ENCODE measurements at places on chromosomes 11 and 22.

- DNase-seq: no peak
Observed at GRCh38 chr11:100152766-100153165, 534.3 kb upstream of the ARHGAP42 start.

GRCh38 chr22:19773470-19774040, 13.0 kb downstream of the TBX1 start:
- no peak for DNase-seq

DNA sequence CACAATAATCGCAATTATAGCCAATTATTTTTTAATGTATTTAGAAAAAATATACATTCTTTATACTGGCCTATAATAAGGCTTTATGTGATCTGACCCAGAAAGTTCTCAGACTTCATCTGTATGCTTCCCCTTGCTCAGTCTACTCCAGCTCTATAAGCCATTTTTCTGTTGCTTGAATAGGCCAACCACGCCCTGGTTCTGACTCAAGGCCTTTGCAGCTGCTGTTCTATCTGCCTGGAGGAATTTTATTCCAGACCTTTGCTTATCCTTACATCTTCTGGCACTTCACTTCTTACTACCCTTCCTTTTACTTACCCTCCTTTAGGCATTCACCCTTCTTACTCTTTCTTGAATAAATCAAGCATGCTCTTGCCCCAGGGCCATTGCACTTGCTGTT, 54.9 kb upstream of the PDE3B start:
- DNase-seq: no peak

- no peak for DNase-seq
Observed at GRCh38 chr11:73321604-73322381, 13.7 kb downstream of the ARHGEF17 start.

DNA sequence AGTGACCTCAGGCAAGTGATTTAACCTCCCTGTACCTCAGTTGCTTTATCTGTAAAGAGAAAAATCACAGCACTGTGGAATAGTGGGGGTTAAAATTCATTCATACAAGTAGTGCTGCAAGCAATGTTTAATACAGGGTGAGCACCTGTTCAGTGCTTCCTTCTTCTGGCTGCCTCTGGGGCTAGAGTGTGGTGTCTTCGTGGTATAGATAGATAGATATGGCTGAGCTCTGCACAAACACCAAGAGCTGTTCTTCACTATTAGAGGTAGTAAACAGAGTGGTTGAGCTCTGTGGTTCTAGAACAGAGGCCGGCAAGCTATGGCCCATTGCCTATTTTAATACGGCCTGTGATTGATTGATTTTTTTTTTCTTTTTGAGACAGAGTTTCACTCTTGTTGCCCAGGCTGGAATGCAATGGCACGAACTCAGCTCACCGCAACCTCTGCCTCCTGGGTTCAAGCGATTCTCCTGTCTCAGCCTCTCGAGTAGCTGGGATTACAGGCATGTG, 32.9 kb downstream of the LIMK2 start:
- no peak for DNase-seq

DNA sequence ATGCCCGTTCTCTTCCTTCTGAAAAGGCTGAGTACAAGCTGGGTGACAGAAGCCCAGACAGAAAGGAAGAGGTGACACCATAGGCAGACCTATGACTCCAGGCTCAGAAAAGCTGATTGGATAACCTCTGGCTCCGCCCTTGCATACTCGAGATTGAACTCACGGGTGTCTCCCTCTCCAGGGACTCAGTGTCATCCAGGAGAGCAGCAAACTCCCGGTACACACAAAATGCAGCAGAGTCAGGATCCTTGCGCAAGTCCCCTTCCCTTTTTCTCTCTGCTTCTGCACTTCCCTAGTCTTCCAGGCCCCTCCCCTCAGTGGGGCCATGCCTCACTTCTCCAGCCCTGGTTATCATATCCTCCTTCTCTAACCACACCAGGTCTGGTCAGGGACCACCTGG, 9.8 kb downstream of the SCN4B start:
- DNase-seq: no peak

GRCh38 chr22:39230261-39231196, 14.3 kb downstream of the PDGFB start:
- no peak for DNase-seq

- DNase-seq: peak; percentile 84
Observed at GRCh38 chr11:31968461-31969358, 122.2 kb upstream of the RCN1 start.

- DNase-seq: no peak
Observed at GRCh38 chr11:100883830-100884229, 196.7 kb downstream of the ARHGAP42 start.

DNA sequence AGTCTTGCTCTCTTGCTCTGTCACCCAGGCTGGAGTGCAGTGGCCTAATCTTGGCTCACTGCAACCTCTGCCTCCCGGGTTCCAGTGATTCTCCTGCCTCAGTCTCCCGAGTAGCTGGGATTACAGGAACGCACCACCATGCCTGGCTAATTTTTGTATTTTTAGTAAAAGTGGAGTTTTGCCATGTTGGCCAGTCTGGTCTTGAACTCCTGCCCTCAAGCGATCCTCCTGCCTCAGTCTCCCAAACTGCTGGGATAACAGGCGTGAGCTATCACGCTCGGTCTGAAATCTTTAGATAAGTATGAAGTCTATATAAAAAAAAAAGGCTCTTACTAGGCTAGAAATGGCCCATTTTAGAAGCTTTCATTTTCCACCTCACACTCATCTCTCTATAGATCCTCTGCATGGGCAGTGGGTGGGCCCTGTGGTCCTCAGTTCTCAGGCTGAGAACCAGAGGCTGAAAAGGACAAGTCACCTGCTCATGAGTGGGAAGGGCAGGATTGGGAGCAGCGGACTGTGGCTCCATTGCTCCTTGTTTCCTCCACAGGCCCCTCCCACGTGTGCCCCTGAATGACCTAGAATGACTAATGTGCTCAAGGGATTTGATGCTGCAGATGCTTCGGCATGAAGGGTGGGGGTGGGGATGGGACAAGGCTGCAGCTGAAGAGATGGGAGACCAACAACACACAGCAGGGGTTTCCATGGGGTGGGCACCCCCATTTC, 19.8 kb upstream of the PRAME start:
- DNase-seq: no peak

DNA sequence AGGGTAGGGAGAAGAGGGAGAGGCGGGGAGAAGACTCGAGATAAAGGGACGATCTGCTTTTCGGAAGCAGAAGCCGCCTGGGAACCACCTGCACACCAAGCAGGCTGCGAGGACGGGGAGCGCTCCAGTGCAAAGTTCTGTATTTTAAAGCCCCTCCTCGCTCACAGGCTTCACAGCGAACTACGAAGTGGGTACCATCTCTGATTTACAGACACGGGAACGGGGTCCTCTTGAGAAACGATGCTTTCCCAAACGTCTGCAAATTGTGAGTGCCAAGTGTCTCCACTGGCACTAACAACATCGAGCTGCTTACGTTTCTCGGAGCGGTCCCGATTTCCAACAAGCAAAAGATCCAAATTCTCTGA, 700 bp upstream of the STX3 start:
- peak; percentile 67 for DNase-seq

GRCh38 chr11:85844439-85845123, 10.6 kb upstream of the CCDC83 start:
- DNase-seq: no peak

GRCh38 chr11:133990501-133990900, 33.7 kb upstream of the IGSF9B start:
- no peak for DNase-seq

- DNase-seq: no peak
Observed at GRCh38 chr11:15471048-15471894, 356.5 kb downstream of the INSC start.

- no peak for DNase-seq
Observed at GRCh38 chr11:59555601-59556114, 44.3 kb downstream of the OR4D9 start.

GRCh38 chr11:35357923-35358322, 61.4 kb downstream of the SLC1A2 start:
- DNase-seq: no peak

DNA sequence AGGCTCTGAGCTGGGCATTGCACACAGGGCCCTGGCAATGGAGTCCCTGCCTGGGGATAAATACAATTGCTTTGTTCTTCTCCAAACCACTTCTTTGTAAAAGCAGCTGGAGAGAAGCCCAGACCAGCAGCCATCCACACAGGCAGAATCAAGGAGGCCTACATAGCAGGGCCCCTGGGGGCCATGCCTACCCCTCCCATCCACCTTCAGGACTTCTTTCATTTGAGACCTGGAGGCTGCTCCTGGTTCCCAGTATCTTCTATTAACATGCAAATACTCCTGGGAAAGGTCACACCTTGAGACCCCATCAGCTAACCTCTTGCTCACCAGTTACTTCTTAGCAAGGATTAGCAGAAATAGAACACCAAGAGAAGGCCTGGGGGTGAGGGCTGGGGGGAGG, 511.1 kb downstream of the SOX6 start:
- DNase-seq: no peak

GRCh38 chr11:127859941-127860354, 727.4 kb downstream of the ETS1 start:
- peak; percentile 89 for DNase-seq

DNA sequence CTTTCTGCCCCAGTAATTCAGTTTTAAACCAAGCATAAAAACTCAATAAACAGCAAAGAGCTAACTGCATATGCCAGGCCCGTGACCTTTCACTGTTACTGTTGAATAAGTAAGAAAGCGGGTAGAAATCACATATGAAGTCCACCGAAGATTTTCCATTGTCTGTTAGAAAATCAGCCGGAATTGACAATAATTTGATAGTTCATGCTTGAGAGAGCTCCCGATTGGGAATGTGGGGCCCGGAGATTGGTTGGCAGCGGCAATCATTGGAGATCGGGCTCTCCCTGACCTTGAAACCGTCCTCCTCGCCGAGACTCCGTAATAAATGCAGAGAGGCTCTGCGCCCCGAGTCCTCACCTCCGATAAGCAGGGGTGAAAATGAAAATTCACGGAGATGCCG, 709.6 kb downstream of the BRD1 start:
- DNase-seq: no peak

- no peak for DNase-seq
Observed at GRCh38 chr11:124278261-124278660, 22.1 kb downstream of the OR8G5 start.

DNA sequence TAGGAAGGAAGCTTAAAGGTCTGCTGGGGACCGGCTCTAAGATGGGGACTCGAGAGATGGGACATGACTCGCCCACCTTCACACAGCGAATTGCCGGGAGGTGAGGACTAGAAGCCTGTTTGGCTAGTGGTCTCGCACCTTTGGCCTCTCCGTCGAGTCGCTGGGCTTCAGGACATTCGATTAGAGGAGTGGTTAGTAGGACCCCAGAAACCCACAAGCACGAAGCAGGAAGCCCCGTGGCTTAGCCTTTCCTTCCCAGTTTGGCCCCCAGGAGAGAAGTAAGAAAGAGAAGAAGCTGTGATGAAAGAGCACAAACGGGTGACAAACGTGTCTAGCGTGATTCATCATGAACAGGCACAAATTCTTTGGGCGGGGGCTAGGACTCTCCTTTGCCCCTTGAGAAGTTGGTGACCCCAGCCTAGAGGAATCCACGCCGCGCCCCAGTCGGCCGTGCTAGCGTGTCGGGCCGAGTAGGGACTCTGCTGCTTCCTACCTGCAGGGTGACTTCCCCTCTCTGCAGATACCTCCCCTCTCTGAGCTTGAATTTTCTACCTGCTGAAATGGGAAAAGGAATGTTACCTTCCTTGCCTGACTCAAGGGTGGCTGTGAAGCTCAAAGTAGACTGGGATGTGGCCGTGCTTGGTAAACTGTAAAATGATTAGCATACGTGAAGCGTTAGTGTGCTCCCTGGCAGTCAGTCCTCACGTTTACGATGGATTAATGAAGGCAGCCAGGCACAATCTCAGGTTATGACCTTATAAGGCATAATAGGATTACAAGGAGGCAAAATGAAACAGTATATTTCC, 1.1 kb upstream of the ADM start:
- DNase-seq: peak; percentile 80

- no peak for DNase-seq
Observed at GRCh38 chr11:79076526-79077115, 364.2 kb downstream of the TENM4 start.

DNA sequence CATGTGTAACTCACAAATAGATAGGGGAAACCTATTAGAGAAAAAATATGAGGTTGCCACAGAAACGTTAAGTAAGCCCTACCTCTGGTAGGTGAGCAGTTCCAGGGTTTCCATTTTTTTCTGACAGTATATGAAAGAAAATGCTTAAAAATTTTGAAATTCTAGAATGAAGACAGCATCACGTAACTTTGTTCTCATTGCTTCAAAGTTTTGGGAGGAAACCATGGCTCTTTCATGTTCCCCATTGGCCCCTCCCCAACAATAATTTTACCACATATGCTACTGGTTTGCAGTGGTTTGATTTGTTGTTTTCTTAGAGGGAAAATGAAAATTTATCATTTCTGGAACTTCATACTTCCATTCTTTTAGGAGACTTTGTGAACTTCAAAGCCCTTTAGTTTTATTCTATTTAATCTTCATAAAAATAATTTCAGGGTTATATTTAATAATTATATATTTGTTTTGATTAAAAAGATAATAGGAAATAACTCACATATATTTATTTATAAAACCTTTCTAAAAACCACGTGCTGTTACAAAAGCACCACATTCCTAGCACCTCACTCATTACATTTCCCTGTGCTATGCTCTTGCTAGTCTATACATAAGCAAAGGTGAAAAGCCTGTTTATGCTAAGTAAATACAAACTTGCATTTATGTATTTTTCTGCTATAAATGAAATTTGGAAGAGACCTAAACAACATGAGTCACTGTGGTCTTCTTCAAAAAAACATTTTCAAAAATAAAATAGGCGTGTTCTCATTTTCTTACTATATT, 113.4 kb downstream of the CASP12 start:
- no peak for DNase-seq

DNA sequence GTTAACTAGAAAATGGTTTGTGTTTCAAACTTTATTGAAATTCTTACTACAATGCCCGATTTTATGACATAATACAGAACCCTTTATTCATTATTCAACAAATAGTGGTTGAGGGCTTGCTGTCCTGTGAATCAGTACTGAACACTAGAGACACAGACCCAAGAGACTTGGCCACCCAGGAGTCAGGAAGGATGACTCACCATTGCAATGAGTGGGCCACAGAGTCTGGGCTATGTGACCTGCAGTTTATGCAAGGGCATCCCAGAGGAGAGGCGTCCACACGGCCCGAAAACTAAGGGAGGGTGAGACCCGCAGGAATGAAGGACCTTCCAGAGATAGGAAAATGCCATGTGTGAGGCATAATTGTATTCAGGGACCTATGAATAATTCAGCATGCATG, 143.8 kb upstream of the DDI1 start:
- DNase-seq: no peak

- peak; percentile 89 for DNase-seq
Observed at GRCh38 chr11:69638941-69639681, 1.8 kb upstream of the CCND1 start.

GRCh38 chr11:128626913-128627665, 39.7 kb upstream of the ETS1 start:
- no peak for DNase-seq

DNA sequence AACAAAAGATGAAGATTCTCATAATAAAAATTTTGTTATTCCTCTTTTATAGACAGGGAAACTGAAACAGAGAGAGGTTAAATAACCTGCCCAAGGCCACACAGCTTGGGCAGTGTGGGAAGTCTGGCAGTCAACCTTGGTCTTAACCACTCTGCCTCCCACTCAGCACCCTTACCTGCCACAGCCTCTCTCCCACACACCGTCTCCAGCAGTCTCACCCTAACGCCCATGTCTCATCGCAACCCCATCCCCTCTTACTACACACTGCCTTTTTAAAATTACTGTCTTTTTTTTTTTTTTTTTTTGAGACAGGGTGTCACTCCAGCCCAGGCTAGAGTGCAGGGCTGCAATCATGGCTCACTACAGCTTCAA, 25.0 kb downstream of the ARRB1 start:
- no peak for DNase-seq

All from NCI-H526 (cell line).